Muscle of leg (tissue), 16 donors: ENCODE measurements at places on chromosomes 12 and 14. TPM values are rescaled to one million over a fixed set of nuclear protein-coding genes. Genes with fewer than 3 reads are reported as not detected.
A peak's percentile ranks its signal among the peaks of the same experiment; 100 is the strongest.

DNA sequence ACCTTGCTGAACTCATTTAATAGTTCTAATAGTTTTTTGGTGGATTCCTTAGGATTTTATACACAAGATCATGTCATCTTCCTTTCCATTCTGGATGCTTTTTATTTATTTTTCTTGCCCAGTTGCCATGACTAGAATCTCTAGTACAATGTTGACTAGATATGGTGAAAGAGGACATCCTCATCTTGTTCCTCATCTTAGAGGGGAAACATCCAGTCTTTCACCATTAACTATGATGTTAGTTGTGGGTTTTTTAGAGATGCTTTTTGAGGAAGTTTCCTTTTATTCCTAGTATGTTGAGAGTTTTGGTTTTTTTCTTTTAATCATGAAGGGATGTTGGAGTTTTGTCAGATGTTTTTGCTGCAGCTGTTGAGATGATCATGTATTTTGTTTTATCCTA is 8.7 kb downstream of the ANKRD13A start:
- no peaks in the 10 kb centered on the region for H3K27me3 ChIP-seq
- H3K36me3 ChIP-seq: peaks cover 23% of the 10 kb centered on the region
- H3K27ac ChIP-seq: no peak overlapping the region
- no peaks in the 10 kb centered on the region for H3K4me1 ChIP-seq

GRCh38 chr14:50338587-50338986 is 26.5 kb downstream of the DMAC2L start:
- no peaks in the 10 kb centered on the region for H3K27me3 ChIP-seq
- DNase-seq: no peak
- H3K27ac ChIP-seq: no peak overlapping the region

DNA sequence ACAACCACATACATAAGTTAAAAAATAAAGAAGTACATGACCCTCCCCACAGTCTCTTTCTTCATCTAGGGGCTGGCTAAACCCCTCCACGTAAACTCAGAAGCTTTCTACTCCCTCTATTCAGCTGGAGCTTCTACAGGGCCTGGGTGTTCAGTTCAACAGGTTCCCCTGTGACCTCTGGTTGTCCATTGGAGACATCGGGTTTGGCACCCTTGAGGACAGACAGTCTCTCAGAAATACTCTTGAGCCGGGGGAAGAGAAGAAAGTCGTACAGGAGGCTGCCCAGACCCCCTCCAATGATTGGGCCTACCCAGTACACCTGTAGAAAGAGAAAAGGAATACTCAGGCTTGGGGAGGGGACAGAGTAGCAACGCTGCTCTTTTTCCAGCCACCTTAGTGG is 1.9 kb upstream of the TIMELESS start:
- peaks cover 7% of the 10 kb centered on the region for H3K4me1 ChIP-seq
- no peak overlapping the region for H3K4me3 ChIP-seq
- H3K36me3 ChIP-seq: no peaks in the 10 kb centered on the region
- no peak overlapping the region for H3K27ac ChIP-seq
- no peak for DNase-seq
- H3K27me3 ChIP-seq: peaks cover 7% of the 10 kb centered on the region

DNA sequence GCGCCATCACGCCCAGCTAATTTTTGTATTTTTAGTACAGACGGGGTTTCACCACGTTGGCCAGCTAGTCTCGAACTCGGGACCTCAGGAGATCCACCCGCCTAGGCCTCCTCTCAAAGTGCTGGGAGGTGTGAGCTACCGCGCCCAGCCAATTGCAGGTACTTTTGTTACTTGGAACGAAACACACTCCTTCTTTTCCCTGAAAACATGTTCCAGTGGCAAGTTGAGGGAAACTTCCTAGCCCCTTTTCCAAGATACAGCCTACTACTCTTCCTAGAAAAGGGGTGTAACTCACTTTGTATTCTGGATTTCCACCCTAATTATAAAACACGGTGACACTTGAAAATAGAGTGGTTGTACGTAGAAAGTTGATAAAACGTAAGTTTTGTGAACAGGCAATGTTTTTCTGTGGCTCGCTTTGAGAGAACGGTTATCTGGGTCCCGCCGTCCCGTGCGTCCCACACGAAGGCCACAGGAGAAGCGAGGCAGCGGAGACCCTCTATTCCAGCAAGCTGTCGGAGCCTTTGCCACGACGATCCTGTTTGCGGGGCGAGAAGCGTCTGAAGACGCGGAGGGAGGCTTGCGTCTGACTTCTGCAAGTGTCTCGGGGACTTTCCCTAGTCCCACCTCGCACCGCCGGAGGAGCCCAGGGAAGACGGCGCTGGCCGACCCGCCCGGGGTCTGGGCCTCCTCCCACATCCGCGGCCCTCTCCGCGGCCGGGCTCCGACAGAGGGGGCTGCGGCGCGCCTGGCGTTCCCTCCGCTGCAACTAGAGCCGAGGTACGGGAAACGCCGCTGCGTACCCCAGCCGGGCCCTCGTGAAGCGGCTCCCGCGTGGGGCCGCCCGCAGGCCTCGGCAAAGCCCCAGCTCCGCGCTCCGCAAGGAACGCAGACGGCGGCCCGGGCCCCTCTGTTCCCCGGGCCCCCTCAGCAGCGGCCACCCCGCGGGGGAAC is 745 bp downstream of the CDCA4 start:
- peaks cover 5% of the 10 kb centered on the region for H3K36me3 ChIP-seq
- H3K4me3 ChIP-seq: peak overlapping the region; percentile 61
- no peaks in the 10 kb centered on the region for H3K27me3 ChIP-seq
- H3K4me1 ChIP-seq: peaks cover 30% of the 10 kb centered on the region

- no peaks in the 10 kb centered on the region for H3K27me3 ChIP-seq
- peaks cover 4% of the 10 kb centered on the region for H3K4me1 ChIP-seq
- H3K36me3 ChIP-seq: no peaks in the 10 kb centered on the region
- no peak overlapping the region for H3K27ac ChIP-seq
- DNase-seq: peak; percentile 56
- H3K4me3 ChIP-seq: no peak overlapping the region
These were observed 178.1 kb upstream of the ARHGAP5 start for GRCh38 chr14:31898838-31899528.

DNA sequence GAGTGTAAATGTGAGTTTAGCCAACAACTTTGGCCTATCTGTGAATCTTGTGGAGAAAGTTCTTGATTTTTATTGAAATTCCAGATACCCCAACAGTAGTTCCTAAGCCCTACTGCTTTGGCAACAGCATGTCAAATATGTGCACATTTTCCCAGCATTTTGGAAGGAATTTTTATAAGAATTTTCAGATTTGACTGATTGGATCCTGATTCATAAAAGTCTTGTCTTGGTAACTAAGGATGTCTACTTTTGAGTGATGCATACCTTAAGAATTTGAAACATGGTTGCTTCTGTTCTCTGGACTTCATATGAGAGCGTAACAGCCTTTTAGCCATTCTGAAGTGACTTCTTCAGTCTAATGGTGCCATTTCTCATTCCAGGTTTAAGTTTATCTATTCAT is 106.7 kb downstream of the ANO4 start:
- H3K4me1 ChIP-seq: no peaks in the 10 kb centered on the region
- H3K36me3 ChIP-seq: no peaks in the 10 kb centered on the region
- no peaks in the 10 kb centered on the region for H3K27me3 ChIP-seq
- H3K27ac ChIP-seq: no peak overlapping the region

- no peaks in the 10 kb centered on the region for H3K27me3 ChIP-seq
- H3K27ac ChIP-seq: no peak overlapping the region
These were observed 5.1 kb downstream of the TRMT61A start for GRCh38 chr14:103533999-103534575.

DNA sequence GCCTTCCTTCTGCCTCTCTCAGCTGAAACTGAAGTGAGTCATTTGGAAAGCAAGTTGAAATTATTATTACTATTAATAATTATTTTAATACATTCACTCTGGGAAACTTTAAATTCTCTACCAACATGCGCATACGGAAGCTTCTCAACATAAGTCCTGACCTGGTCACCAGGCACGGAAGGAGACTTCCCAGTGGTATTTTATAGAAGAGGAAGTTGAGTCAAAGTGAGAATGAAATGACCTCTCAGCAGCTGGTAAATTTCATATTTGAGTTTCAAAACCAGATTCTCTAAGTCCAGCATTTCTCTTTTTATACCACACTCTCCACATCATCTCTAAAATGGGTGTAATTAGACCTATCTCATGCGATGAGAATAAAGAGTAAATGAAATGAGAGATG is 747.4 kb downstream of the VRK1 start:
- peak; percentile 69 for DNase-seq
- H3K27ac ChIP-seq: no peak overlapping the region
- H3K4me3 ChIP-seq: no peak overlapping the region
- no peaks in the 10 kb centered on the region for H3K36me3 ChIP-seq
- no peaks in the 10 kb centered on the region for H3K4me1 ChIP-seq
- H3K27me3 ChIP-seq: peaks cover 2% of the 10 kb centered on the region

DNA sequence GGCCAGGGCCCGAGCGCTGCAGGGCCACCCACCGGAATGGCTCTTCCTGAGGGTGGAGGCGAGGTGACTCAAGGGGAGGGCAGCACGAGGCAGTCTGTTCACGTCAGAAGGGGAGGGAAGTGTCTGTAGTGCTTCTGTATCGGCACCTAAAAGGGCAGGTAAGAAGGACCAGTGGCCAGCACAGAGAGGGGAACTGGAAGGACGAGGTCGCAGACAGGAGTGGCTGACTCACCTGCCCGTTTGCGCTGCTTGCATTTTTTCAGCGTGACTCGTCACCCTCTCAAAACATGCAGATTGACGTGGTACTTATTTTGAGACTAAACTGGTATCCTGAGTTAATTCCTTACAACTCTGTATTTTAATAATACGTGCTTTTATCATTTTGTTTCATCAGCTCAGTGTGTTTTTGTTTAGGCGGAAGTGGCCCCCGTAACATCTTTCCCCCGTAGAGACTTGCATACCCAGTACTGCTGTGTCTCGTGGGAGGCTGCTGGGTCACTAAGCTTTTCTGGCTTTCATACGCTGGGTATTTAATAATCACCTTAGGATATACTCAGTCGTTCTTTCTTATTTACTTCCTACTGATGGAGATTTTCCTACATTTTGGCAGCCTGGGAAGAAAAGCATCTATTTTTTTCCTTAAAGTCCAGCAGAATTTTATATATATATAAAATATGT is 26.4 kb downstream of the SFSWAP start:
- DNase-seq: no peak
- peaks cover 57% of the 10 kb centered on the region for H3K36me3 ChIP-seq
- H3K27ac ChIP-seq: no peak overlapping the region

GRCh38 chr14:79643132-79643531 is 568.2 kb downstream of the DIO2 start:
- peaks cover 3% of the 10 kb centered on the region for H3K4me1 ChIP-seq
- no peak for DNase-seq
- no peaks in the 10 kb centered on the region for H3K27me3 ChIP-seq
- H3K4me3 ChIP-seq: no peak overlapping the region
- H3K36me3 ChIP-seq: no peaks in the 10 kb centered on the region

DNA sequence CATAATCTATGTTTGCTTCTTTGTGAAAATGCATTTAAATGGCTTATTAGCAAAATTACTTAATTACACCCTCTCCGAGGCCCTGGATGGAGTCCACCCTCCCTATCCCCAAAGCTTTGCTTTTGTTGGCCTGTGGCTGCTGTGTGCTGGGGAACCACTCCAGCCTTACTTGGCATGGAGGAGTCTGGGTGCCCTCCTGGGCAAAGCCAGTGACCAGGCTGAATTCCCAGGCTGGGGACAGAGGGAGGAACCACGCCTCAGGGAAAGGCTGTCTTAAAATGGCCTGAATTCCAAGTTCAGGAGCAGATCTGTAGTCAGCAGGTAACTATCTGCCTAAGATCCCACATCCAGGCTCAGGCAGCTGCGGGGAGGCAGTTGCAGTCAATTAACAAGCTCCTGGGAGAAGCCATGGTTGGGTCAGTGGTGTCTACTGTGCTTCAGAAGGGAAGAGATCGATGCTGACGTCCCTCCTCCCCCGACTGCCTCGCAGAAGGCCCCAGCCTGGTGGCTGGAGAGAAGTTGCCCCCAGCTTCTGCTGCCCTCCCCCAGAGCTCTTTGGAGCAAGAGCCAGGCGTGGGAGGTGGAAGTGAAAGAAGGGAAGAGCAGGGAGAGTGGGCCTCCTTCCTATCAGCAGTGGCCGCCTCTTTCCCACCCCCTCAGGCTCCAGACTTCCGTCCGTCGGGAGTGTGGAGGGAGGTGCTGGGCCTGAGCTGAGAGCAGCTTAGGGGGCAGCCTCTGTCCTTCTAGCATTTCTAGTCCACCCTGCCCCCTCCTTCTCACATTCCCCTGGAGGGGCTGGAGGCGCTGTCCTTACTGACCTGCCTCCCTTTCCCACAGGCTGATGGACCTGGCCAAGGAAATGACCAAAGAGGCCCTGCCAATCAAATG is 11.3 kb downstream of the VASH1 start:
- H3K4me1 ChIP-seq: peaks cover 50% of the 10 kb centered on the region
- H3K27ac ChIP-seq: peak overlapping the region; percentile 76
- peak; percentile 75 for DNase-seq
- H3K27me3 ChIP-seq: no peaks in the 10 kb centered on the region

- DNase-seq: no peak
- no peaks in the 10 kb centered on the region for H3K4me1 ChIP-seq
- no peak overlapping the region for H3K4me3 ChIP-seq
- H3K27ac ChIP-seq: no peak overlapping the region
- no peaks in the 10 kb centered on the region for H3K27me3 ChIP-seq
These were observed 29.7 kb upstream of the PARP11 start for GRCh38 chr12:3902921-3903320.

The PCED1B gene
- 0.44 TPM for polyA plus RNA-seq

The KIF21A gene
- 5.8 TPM for polyA plus RNA-seq

The CACNA1C gene
- polyA plus RNA-seq: 1.9 TPM

The DLGAP5 gene
- 11.0 TPM for polyA plus RNA-seq
